Activated CD8-positive, alpha-beta memory T cell treated with anti-CD3 and anti-CD28 coated beads, Interleukin-2, amount 10 ng/mL, durations not matched to agents 7 days and 5 days (primary cell): ENCODE measurements at places on chromosomes 12 and 14. TPM values are rescaled to one million over a fixed set of nuclear protein-coding genes. Genes with fewer than 3 reads are reported as not detected.

- H3K27me3 ChIP-seq: peaks cover 55% of the 10 kb centered on the region
- H3K4me1 ChIP-seq: peaks cover 1% of the 10 kb centered on the region
- no peaks in the 10 kb centered on the region for H3K36me3 ChIP-seq
- no peak within 1 kb of the TSS for H3K4me3 ChIP-seq
These were observed at the start of gene GRIN2B for GRCh38 chr12:13981296-13981962. GRIN2B (minus strand) TSS chr12:13981602; CDS start chr12:13866208, 115,394 bp downstream.

GRCh38 chr12:128661226-128661569, 162.6 kb downstream of the SLC15A4 start:
- H3K36me3 ChIP-seq: no peaks in the 10 kb centered on the region
- H3K4me3 ChIP-seq: no peak overlapping the region
- no peaks in the 10 kb centered on the region for H3K4me1 ChIP-seq
- DNase-seq: no peak

Gene LMBR1L
- total RNA-seq: 46.9 TPM

Gene GUCY2C
- total RNA-seq: not detected

Gene ZC3H10
- total RNA-seq: 10.3 TPM

DNA sequence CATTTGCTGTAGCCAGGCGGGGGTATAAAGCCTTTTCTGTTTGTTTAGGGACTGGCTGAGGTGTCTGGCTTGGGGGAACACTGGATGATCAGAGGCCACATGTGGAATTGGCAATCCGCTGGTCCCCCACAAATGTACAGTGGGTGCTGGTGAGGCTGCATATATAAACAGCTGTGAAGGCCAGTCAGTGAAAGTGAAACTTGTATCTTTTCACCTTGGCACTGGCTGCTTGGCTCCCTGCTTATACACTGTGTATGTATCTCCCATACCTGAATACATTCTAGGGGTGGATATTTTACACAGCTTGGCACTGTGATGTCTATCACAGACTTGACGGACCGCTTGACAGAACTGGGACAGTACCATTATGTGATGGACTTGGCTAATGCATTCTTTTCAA, 246.8 kb upstream of the AVPR1A start:
- DNase-seq: no peak
- no peak overlapping the region for H3K4me3 ChIP-seq
- no peaks in the 10 kb centered on the region for H3K27me3 ChIP-seq

- H3K27me3 ChIP-seq: no peaks in the 10 kb centered on the region
- no peak overlapping the region for H3K4me3 ChIP-seq
- DNase-seq: no peak
- H3K27ac ChIP-seq: no peak overlapping the region
- peaks cover 54% of the 10 kb centered on the region for H3K36me3 ChIP-seq
These were observed 315.3 kb downstream of the MED13L start for GRCh38 chr12:115962216-115962615.

DNA sequence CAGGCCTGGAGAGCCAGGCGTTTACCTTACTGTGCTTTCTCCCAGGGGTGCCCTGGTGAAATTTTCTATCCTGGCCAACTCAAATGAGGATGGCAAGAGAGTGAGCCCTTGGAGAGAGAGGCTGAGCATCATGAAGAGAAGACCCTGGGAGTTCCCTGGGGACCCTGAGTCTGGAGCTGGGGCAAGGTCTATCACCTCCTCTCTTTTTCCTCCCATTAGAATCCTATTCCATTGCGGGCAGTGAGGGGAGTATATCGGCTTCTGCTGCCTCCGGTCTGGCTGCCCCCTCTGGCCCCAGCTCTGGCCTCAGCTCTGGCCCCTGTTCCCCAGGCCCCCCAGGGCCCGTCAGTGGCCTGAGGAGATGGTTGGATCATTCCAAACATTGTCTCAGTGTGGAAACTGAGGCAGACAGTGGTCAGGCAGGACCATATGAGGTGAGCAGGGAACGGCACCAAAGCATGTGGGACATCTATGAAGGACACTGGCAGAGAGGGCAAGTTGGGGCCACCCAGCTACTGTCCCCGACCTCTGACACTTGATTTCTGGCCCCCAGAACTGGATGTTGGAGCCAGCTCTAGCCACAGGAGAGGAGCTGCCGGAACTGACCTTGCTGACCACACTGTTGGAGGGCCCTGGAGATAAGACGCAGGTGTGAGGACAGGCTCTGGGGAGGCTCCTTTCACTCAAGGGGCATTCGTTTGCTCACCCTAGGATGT, 1.6 kb downstream of the ARHGEF25 start:
- H3K27ac ChIP-seq: no peak overlapping the region
- H3K4me1 ChIP-seq: peaks cover 11% of the 10 kb centered on the region
- no peak overlapping the region for H3K4me3 ChIP-seq
- H3K27me3 ChIP-seq: peaks cover 67% of the 10 kb centered on the region

DNA sequence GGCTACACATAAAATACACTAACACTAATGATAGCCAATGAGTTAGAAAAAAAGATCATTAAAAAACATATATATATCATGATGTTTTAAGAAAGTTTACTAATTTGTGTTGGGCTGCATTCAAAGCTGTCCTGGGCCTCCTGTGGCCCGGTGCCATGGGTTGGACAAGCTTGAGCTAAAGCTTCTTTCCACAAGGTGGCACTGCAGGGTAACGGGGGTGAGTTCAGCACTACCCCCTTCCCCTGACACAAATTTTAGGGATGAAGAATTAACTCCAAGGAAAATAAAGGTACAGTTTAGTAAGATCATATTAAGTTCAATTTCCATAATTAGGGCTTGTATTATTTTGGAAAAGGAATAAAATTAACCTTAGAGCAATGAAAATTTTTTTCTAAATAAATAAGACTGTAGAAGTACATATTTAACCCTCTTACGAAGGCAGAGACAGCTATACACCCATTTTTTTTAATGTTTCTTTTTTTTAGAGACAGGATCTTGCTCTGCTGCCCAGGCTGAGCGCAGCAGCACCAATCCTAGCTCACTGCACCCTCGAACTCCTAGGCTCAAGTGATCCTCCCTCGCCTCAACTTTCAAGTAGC, 38.9 kb downstream of the PPP1R13B start:
- H3K36me3 ChIP-seq: no peaks in the 10 kb centered on the region
- DNase-seq: peak; percentile 74
- no peaks in the 10 kb centered on the region for H3K27me3 ChIP-seq
- H3K4me1 ChIP-seq: peaks cover 9% of the 10 kb centered on the region

DNA sequence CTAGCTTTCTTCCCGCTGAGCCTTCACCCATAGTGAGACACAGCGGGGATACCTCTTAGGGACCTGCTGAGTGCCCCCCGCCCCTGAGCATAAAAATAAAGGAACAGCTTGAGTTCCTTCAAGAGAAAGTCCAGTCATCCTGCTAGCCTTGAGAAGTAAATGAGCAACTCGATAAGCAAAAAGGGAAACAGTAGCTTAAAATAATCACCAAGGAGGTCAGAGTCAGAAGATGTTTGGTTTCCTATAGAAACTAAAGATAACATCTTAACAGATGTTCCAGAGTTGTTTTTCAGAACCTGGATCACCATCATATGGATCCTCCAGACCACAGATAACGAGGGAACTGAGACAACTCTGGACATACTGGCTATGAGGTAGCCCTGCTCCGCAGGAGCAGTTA, 94.0 kb downstream of the BCAT1 start:
- H3K4me1 ChIP-seq: peaks cover 2% of the 10 kb centered on the region
- no peak overlapping the region for H3K27ac ChIP-seq
- H3K4me3 ChIP-seq: no peak overlapping the region
- H3K36me3 ChIP-seq: peaks cover 9% of the 10 kb centered on the region
- no peaks in the 10 kb centered on the region for H3K27me3 ChIP-seq

DNA sequence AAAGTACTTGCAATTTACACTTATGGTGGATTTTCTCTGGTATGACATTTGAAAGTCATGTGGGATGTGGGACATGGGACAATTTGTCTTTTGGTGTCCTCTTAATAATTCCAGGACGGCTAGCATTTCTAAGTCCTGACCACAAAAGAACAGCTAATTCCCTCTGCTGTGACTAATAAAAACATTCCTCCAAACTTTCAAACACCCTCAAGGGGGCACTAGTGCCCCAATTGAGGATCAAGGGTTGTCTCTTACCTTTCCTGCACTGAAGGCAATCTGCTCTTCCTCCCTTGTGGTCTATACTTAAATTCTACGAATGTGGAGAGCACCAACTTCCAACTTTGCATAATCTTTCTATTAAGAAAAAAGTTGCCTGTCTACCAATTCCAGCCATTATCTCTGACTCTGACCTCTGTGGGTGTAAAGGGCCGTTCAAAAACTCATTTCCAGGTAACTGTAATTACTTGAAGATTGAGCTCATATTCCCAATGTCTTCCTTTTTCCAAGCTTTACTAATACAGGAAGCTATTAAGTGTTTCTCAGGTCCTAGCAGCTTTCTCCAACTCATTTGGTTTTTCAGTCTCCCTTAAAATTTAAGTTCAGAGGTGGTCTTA, 210.2 kb downstream of the PTPRO start:
- no peak overlapping the region for H3K4me3 ChIP-seq
- H3K36me3 ChIP-seq: peaks cover 2% of the 10 kb centered on the region
- H3K27me3 ChIP-seq: peaks cover 14% of the 10 kb centered on the region
- peaks cover 10% of the 10 kb centered on the region for H3K4me1 ChIP-seq
- no peak overlapping the region for H3K27ac ChIP-seq
- DNase-seq: peak; percentile 67

Gene ZDHHC22
- not detected for total RNA-seq

DNA sequence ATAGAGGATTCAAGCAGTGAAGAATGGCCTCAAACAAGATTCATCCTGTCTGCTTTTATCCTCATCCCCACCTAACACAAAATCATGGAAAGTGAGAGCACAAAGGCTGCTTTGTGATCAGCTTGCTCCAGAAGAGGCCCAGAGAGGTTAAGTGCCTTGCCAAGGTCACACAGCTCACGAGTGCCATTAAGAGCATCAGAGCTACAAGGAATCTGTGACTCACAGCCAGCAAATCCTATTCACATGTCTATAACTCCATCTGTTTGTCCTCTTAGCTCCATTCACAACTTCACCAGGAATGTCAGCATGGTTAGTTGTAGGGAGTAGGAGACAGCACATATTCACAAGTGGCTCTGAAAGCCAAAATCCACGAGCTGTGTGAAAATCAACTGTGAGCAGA, 79.8 kb downstream of the TTC9 start:
- no peak overlapping the region for H3K4me3 ChIP-seq
- H3K4me1 ChIP-seq: no peaks in the 10 kb centered on the region
- no peak overlapping the region for H3K27ac ChIP-seq
- peaks cover 6% of the 10 kb centered on the region for H3K27me3 ChIP-seq

Gene HOXC9
- not detected for total RNA-seq

DNA sequence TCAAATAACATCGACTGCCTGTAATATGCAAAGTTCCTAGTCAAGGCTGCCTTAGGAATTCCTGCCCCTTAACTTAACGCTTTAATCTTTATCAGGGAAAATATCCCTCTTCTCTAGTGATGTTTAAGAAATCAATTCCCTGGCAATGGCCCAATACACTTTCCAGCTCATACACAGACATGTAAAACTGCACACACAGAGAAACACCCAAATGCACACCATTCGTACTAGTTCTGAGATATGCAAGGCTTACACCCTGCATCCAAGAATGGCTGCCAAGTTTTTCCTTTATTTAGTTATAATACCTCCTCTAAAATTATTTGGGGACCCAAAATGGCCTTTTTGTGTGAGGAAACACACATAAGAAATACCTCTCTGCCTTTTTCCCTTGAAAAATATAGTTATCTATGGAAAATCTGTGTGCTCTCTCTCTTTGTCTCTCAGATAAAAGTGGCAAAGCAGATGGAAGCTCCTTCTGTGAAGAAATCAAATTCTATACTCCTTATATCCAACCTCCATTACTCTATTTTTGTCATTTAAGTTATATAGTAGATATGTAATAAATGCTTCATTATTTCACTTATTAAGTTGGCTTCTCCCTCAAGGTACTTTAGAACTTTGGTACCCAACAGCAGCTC, 120.0 kb upstream of the MDM1 start:
- peaks cover 87% of the 10 kb centered on the region for H3K4me1 ChIP-seq
- H3K36me3 ChIP-seq: peaks cover 9% of the 10 kb centered on the region
- H3K4me3 ChIP-seq: peak overlapping the region; percentile 74
- no peaks in the 10 kb centered on the region for H3K27me3 ChIP-seq
- DNase-seq: no peak
- peak overlapping the region; percentile 99 for H3K27ac ChIP-seq

DNA sequence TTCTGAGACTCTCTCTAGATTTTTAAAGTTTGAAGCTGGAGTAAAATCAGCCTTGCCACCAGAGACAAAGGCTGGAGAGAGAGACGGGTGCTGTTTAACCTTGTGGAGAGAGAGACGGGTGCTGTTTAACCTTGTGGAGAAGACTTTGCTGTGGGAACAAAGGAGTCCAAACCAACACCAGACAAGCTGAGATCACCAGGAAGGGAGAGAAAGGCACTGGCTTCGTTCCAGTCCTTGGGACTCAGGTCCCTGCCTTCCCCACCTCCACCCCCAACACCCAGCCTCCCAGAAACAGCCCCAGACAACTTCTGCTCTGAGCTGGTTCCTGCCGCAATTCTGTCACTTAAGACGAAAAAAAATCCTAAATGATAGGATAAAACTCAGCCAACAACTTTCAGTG, 1389.3 kb downstream of the AACS start:
- no peak overlapping the region for H3K27ac ChIP-seq
- H3K36me3 ChIP-seq: no peaks in the 10 kb centered on the region
- DNase-seq: no peak
- H3K4me1 ChIP-seq: no peaks in the 10 kb centered on the region
- H3K4me3 ChIP-seq: no peak overlapping the region
- H3K27me3 ChIP-seq: no peaks in the 10 kb centered on the region

DNA sequence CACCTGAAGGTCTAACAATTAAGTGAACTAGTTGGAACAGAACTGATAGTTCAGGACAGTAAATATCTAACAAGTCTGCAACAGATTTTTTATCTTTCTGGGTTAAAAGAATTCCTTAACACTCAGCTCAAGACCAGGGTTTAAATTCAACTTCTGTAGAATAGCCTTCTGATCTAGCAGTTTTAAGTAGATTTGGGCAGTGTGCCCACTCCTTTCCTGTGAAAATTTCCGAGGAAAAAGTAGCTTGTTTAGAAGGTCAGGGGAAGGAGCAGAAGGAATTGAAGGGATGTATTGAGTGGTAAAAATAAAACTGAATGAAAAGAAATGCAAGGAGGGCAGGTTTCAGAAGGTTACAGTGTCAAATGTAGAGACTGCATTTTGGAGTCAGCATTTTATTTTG, 45.8 kb downstream of the ATL1 start:
- H3K27ac ChIP-seq: no peak overlapping the region
- H3K4me1 ChIP-seq: peaks cover 5% of the 10 kb centered on the region
- peaks cover 8% of the 10 kb centered on the region for H3K27me3 ChIP-seq
- no peak overlapping the region for H3K4me3 ChIP-seq

Gene TAS2R31
- total RNA-seq: 2.0 TPM

Gene NRIP2
- not detected for total RNA-seq

Gene MYH6
- total RNA-seq: 0.23 TPM
